Sigmoid colon (tissue), 7 donors: ENCODE measurements at places on chromosomes 6 and 20. TPM values are rescaled to one million over a fixed set of nuclear protein-coding genes. Genes with fewer than 3 reads are reported as not detected.
A peak's percentile ranks its signal among the peaks of the same experiment; 100 is the strongest.

DNA sequence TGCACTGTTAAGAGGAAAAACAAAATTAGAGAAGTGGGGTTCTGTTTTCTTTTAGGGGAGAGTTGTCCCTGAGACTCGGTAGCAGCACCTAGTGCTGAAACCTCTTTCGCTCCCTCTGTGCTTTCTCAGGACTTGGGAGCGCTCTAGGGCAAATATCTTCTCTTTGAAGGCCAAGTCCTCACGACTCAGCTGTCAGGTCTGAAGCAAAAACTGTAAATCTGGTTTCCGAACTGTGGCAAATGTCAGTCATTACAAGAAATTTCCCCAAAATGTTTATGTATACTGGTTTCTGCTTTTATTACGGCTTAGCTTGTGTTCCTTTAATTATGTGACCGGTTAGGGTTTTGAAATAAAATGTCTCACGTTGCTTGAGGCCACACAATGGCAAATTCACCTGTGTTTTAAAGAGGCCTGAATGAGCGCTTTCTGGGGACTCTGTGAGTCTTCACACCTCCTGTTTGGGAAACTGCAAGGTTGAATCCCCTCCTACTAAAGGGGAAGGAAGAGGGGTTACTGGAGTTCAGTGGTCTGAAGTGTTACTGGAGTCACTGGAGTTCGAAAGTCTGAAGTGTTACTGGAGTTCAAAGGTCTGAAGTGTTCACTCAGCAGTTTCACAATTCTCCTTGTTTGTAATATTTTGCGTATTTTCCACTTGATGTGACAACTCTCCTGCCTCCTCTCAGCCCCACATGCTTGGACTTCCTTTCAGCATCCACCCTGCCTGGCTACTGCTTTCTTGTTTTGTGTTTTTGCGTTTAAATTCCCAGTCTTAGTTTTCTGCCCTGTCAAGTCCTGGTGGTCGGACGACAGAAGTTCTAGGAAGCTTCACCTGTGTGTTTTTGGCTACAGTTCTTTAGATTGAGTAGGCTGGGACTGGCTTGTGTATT is 1.6 kb downstream of the SMPDL3A start:
- no peak for DNase-seq

DNA sequence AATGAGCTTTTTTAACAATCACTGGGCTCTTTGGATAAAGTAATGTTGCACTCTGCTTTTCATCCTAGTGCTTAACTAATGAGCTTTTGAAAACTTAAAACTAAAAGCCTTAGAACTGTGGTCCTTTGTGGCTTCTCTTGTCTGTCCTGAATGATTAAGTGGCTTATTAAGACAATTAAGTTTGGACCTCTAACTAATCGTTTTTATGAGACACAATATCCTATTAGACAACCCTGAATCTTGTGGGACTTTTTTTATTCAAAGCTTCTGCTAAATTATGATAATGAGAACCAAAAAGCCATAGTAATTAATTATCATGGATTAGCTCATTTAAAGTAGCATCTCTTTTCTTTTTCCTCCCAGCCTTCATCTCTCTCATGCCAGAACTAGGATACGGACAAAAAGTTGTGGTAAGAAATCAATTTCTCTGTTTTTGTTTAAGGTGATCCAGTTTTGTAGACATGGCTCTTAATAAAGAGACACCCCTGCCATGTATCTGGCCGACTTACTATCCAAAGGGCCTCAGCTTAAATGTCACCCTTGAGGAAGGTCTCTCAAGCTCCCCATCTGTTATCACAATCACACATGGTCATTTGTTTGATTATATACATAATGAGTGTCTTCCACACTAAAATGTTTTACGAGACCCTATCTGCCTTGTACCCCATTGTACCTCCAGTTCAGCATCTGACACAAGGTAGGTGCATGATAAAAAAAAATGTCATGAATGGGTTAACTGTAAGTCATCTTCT is 384.4 kb upstream of the IRAK1BP1 start:
- no peak for DNase-seq

- no peak for DNase-seq
Observed at GRCh38 chr6:158894193-158894592, 75.0 kb upstream of the EZR start.

- no peak for DNase-seq
Observed at GRCh38 chr20:6744805-6745204, 22.7 kb upstream of the BMP2 start.

- peak; percentile 47 for DNase-seq
Observed at GRCh38 chr20:17896193-17896723, 72.3 kb downstream of the SNX5 start.

DNA sequence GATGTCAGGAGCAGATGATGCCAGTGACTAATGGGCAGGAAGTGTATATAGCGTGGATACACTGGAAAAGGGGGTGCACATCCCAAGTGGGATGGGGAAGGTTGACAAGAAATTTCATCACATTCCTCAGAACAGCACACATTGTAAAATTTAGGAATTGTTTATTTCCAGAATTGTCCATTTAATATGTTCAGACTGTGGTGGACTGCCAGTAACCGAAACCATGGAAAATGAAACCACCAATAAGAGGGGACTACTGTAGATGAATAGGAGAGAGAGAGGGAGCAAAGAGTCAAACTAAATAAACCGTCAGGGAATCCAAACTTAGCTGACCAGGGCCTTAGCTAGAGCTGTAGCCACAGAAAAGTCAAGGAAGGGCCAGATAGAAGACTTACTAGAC is 164.4 kb upstream of the PRDM1 start:
- no peak for DNase-seq

DNA sequence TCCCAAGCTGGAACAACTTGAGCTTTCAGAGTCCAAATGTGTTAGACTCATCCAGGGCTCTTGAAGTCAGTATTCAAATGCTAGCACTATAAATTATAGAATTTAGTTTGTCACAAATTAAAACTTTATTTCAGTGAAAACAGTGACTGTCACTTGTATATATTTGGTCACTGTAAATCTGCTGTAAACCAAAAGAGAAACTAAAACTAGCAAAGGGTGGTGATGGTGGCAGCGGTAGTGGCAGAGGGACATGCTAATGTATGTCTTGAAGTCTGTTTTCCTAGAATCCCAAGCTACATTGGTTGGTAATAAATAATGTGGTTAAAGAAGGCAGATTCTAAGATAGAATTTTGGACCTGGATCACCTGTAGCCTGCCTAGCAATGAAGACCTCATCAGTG is 140.4 kb upstream of the CENPW start:
- no peak for DNase-seq

DNA sequence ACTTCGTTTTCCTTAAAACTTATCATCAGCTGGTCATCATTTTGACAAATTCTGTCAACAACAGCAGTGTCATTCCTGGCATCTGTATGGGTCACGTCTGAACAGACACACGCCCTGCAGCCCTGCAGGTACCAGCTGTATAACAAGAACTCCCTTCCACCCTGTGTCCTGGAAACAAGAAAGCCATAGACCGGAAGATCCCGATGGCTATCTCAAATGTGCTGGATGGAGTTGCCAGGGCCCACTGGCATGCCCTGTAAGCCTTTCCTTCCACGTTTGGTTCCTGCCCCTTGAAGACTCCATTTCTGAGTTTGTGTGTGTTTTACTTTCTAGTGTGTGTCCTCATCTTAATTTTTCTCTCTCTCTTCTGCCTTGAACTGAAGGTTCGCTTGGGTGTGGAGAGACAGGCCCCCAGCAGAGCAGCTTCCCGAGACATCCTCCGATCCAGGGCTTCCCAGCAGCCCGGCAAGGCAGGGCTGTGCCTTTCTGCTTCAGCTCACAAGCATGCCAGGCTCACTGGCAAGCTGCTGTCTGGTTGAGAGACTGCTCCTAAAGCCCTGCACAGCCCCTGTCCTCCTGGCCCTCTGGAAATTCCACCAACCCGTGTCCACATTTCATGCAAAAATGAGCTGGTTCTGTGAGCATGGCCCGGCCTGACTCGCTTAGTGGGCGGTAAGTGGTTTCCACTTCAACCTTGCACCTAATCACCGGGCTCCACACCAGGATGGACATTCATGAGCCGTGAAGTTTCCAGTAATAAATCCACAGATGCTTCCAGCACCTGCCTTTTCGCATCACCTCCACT is 8.7 kb downstream of the GFRA4 start:
- DNase-seq = no peak

- no peak for DNase-seq
Observed at GRCh38 chr6:1383729-1384548, 5.4 kb upstream of the FOXF2 start.

GRCh38 chr6:10180138-10181074 is 234.5 kb downstream of the TFAP2A start:
- DNase-seq = no peak

DNA sequence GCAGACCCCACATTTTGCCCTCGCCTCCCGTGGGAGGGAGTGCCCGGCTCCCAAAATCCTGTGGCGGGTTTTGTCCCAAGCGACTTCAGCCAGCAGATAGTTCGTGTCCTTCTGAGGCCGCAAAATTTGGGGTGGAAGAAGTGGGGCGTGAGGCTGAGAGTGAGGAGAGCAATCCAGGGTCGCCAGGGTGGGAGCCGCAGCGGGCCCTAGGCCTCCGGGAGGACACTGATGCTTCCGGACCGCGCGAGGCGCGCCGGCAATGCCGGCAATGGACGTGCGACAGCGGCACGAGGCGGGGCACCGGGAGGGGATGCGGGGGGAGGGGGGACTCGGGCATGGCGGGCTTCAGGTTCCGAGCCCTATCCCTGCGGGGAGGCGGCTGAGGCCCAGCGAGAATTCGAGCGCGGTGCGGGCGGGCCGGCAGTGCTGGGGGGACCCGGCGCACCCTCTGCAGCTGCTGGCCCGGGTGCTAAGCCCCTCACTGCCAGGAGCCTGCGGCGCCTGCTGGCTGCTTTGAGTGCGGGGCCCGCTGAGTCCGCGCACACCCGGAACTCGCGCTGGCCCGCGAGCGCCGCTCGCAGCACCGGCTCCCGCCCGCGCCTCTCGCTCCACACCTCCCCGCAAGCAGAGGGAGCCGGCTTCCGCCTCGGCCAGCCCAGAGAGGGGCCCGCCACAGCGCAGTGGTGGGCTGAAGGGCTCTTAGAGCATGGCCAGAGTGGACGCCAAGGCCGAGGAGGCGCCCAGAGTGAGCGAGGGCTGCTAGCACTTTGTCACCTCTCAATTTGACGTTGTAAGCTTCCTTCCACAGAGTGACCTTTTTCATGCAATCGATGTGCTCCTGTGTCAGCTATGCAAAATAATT is 143.8 kb downstream of the LPA start:
- DNase-seq = peak; percentile 86

DNA sequence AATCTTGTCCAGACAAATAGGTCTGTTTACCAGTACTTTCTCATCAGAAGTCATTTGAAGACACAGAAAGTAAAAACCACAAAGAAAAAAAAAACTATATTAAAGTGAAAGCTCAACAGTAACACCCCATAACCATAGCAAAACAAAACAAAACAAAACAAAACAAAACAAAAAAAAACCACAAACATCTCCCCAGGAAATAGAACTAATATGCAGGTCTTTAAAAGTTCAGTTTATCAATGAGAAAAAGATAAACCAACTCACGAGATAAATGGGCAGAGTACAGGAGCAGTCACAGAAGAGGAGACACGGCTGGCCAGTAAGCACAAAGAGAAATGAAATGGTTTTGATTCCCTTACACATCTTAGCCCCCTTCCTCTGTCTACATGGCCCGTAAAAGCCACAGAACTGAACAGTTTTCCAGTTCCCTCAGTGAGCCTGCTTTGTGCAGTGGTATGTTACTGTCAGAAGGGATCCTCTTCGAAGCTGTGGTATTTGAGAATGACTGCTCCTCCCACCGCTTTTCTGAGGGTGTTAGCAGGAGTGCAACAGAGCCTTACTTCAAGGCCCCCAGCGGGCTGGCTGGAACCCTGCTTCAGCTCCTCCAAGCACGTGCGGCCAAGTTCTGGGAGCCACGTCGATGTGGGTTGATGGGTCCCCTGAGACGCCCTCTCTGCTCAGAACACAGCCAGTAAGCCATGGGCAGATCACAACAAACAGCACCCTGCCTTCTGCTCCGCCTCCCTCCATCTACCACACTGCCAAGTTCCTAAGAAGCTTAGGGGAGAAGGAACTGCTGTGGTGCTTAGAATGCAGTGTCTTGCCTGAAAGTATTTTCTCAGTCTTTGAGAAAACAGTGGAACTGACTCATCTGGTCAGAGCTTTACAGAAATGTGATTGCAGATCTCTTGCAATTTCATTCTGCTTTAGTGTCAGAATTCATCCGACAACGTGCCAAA is 14.0 kb downstream of the UST start:
- DNase-seq = peak; percentile 93

GRCh38 chr6:47592131-47592840 is 106.1 kb upstream of the ADGRF4 start:
- no peak for DNase-seq

DNA sequence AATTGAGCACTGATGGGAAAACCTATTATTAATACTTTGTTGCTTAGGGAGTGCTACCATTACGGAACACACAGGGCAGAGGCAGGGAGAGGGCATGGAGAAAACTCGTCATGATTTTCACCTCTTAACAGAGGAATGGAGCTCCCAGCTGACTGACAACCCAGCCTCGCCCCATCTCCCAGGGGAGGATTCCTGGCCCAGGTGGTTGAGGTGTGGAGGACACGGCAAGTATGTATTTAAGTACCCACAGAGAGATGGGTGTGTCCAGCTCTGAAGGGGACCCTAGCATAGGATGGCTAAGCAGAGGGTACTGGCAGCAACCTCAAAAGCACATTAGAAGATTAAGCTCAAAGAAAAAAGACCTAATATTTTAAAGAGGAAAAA is 261.9 kb upstream of the MOCS1 start:
- DNase-seq = no peak

DNA sequence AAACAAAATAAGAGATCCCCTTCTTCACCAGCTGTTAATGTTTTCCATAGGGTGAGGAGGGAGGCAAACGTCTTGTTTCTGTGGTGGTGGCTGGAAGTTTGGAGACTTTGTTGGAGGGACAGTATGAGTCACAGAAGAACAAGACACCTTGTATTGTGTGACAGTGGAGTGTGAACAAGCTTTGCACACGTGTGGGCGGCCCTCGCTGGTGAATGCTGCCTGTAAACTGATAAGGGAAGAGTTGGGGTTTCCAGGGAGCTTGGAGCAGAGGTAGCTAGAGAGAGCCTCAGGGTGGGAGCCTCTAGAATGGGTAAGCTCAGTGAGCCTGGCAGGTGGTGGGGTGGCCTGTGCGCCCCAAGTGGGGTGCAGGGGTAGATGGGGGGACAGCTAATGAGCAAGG is 78.3 kb downstream of the ZDHHC14 start:
- no peak for DNase-seq

DNA sequence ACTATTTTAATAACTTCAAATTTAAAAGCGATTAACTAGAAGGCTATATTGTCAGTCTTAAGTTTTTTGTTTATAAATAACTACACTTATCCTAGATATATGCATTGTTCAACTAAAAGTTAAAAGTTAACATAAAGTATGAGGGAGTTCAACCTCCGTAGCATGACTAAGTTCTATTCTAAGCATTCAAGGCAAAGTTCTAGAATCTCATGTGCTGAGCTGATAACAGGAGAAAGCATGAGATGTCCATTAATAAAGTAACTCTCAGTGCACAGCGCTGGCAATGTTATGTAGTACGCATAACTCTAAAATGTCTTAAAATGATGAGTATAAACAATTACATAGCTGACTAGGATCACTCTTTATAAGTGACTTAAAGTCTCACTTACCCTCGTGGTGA is 264.8 kb downstream of the RNGTT start:
- no peak for DNase-seq

PTPRK gene
- 46.8 TPM for total RNA-seq

TMEM151B gene
- total RNA-seq = 0.81 TPM

GZF1 gene
- 17.1 TPM for total RNA-seq

B3GALT4 gene
- total RNA-seq = 11.7 TPM

NKX2-2 gene
- total RNA-seq = not detected

PPP1R3G gene
- 1.8 TPM for total RNA-seq
